ENCODE measurements at places on chromosomes 5 and 9.

GRCh38 chr5:87074934-87075541 lies 192.6 kb upstream of the RASA1 start:
- DNase-seq: no peak

DNA sequence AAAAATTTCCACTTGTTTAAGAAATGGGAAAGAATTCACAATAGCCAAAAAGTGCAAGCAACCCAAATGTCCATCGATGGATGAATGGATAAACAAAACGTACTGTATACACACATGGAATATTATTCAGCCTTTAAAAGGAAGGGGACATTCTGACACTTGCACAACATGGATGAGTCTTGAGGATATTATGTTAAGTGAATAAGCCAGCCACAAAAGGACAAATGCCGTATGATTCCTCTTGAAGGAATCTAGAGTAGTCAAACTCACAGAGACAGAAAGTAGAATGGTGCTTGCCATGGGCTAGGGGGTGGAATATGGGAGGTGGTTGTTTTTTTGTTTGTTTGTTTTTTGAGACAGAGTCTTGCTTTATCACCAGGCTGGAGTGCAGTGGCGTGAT lies 3.8 kb upstream of the ATP6V0E1 start:
- peak; percentile 54 for DNase-seq

DNA sequence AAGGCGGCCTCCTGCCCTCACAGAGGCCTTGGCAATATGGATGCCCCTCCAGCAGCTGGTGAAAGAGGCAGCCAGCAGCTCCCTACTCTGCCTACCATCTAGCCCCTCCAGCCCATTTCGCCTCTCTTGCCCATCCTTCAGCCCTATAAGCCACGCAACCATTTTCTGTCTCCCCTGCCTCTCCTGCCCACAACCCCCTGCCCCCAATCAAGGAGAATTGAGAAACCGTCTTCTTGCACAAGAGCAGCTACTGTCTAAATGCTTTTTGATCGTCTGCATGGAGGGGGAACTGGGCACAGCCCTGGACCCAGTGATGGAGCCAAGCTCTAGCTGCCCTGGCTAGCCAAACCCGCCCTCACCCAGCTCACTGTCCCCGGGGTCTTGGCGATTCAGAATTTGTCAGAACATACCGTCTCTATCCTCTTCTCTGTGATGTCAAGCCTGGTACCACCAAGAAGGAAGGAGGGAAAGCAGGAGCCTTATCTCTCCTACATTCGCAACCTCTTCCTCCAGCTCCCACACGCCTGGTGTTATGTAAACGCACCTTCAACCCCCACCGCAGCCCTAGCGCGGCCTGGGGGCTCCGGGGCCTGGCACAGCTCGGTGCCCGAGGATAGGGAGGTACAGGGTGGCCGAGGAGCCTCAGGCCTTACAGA lies 1.2 kb downstream of the SPRY4 start:
- DNase-seq: peak; percentile 32

- DNase-seq: no peak
Measured at GRCh38 chr5:84597904-84598303, 213.2 kb upstream of the EDIL3 start.

DNA sequence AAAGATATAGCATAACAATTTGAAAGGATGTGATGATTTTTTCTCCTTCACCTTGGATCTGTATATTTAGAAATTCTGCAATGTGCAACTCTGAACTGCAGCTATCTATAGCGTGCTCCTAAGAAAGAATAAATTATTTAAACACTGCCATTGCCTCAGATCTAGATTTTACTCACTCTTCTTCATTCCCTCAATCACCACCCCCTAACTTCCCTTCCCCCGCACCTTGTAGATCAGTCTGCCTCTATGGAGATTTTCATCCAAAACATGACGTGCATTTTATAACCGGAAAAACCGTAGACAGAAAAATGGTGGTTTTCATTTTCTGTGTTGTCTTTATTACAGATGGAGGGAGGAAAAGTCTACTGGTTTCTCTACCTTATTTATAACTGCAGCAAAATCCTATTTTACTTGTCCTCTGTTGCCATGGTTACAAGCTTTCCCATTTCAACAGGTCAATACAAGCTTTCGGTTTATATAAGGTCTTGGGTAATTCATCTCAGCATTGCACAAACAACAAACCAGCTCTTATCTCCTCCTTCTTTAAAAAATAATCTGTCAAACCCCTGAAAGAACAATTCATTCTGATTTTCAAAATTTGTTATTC lies 480.0 kb downstream of the TAF11L14 start:
- DNase-seq: no peak

- DNase-seq: no peak
Measured at GRCh38 chr5:174149426-174149825, 103.9 kb downstream of the NSG2 start.

GRCh38 chr9:123376218-123377071 lies 20.4 kb downstream of the CRB2 start:
- no peak for DNase-seq

DNA sequence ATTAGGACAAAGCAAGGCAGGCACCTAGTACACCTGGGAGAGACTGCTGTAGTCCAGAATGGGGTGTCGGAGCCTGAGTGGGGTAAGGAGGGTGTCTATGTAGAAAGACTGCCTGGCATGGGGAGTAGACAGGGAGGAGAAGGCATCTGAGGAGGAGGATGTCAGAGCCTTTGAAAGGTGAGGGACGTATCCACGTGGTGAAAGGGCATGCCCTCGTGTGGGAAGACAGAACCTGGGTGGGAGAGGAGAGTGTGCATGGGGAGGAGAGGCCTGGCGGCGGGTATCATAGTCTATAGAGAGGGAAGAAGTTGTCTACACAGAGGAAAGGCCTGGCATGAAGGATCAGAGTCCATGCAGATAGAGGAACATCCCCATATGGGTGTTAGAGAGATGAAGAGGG lies 91.8 kb downstream of the NDFIP1 start:
- no peak for DNase-seq

DNA sequence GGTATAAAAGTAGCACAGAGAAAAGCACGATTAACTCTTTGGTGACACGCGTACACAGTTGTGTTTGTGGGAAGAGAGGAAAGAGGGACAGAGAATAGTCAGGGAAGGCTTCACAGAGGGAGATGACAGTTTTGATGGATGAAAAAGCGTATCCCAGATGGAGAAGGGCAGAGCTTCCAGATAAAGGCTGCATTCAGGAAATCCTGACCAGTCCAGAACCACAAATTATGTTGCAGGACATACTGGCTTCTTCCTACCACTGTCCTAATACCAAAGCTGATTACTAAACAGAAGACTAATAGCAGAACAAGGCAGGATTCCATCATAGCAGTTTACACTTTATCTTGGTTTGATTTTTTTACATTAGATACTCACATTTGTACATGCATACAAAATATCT lies 34.5 kb downstream of the SLC31A2 start:
- no peak for DNase-seq

- no peak for DNase-seq
Measured at GRCh38 chr5:59584858-59585846, 308.4 kb downstream of the PDE4D start.

GRCh38 chr5:41874512-41875060 lies 4.4 kb upstream of the OXCT1 start:
- no peak for DNase-seq

- DNase-seq: no peak
Measured at GRCh38 chr5:157486221-157486681, 26.2 kb downstream of the NIPAL4 start.

GRCh38 chr9:14270358-14271092 lies 43.4 kb downstream of the NFIB start:
- peak; percentile 52 for DNase-seq

DNA sequence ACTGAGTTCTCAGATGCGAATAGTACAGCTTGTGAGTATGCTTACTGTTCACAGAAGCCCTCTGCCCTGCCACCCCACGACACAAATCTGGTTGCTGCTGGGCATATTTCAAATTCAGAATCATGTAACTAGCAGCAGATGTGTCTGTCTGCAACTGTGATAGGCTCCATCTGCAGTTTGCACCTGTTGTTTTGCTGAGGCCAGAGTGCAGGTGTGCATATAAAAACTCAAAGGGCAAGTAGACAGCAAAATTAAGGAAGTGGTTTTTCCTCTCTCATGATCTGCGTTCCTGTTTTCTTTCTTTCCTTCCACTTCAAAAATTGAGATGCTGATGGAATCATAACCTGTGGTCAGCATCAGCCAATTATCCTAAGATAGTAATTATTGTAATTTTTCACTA lies 1000.5 kb downstream of the PTPRD start:
- DNase-seq: no peak

DNA sequence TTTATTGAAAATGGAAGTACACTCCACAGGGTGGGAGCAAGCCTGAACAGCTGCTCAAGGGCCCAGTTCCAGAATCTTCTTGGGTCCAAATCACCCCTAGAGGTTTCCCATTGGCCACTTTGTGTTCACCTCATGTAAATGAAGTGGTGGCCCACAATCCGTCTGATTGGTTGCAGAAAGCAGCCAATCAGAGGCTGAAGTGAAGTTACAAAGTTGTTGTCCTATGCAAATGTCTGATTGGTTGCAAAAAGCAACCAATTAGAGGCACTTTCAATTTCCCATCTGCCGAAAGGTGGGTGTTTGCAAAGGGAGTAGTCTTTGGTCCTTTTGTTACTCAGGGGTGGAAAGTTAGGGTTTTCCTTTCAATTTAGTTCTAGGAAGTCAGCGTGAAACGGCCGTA lies 8.8 kb downstream of the TMEM171 start:
- no peak for DNase-seq

GRCh38 chr5:1523480-1523792 lies 324 bp downstream of the LPCAT1 start:
- no peak for DNase-seq

- peak; percentile 7 for DNase-seq
Measured at GRCh38 chr5:7396713-7397454, 946 bp downstream of the ADCY2 start.

- DNase-seq: peak; percentile 57
Measured at GRCh38 chr9:132069046-132069898, 10.4 kb downstream of the MED27 start.

DNA sequence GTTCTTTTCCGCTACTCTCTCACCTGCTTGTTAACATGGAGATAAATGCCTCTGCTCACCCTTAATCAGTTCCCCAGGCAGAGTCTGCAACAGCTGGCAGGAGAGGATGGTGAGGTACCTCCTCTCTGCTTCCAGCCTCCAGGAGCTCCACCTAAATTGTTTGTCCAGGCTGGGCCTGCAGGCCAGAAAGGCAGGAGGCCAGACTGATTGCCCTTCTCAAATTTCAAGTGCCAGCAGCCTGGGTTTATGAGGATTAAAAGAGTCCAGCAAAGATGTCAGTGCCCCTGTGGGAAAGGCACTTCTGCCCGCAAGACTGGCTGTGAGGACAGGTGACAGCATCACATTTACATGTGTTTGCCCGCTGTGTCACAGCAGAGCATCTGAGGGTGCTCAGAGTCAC lies 19.8 kb downstream of the CORO2A start:
- peak; percentile 12 for DNase-seq

GRCh38 chr5:96004754-96005153 lies 43.1 kb upstream of the ELL2 start:
- peak; percentile 16 for DNase-seq

- DNase-seq: no peak
Measured at GRCh38 chr5:33281431-33281843, 159.3 kb upstream of the TARS1 start.

DNA sequence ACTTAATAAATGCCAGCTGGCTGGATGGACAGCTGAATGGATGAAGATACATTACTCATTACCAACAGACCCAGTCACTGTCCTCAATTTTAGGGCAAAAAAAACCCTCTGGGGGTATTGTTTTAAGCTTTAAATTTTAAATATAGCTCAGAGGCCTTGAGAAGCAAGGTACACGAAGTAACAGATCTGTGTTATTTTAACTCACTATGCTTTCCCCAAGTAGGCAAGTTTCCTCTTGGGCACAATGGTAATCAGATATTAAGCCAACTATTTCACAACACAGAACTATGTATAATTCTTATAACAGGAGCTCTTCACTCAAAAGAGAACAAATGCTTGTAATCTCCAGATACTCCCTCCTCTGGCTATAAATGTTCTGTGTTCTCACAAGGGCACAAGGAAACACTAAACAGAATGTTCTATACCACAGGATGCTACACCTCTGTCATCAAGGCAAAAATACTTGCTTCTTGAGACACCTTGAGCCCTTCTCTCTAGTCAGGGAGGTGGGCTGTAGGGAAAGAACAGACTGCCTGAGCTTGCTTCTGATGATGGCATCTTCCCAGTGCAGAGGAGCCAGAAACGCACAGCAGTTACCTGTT lies 443.8 kb downstream of the SPOCK1 start:
- no peak for DNase-seq

- DNase-seq: peak; percentile 78
Measured at GRCh38 chr5:123785162-123786071, 273.4 kb downstream of the CSNK1G3 start.

DNA sequence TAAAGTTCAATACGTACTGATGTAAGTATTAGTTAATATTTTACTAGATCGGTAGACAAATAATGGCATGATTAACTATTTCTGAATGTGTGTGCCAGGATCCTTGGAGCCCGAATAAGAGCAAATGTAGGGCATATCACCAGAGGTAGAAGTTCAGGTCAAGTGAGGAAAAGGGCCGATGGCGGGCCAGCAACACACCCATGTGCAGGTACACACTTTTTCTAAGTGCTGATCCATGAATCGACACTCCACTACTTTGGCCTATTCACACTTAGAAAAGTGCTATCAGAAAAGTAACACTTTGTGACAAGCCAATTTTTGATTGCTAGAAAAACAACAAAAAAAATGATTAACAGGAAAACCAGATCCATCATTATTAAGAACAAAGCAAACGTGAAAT lies 150.3 kb downstream of the AUH start:
- DNase-seq: no peak

GRCh38 chr9:136206602-136207275 lies 1.8 kb upstream of the LHX3 start:
- no peak for DNase-seq

GRCh38 chr5:143488381-143488780 lies 84.9 kb upstream of the NR3C1 start:
- no peak for DNase-seq

DNA sequence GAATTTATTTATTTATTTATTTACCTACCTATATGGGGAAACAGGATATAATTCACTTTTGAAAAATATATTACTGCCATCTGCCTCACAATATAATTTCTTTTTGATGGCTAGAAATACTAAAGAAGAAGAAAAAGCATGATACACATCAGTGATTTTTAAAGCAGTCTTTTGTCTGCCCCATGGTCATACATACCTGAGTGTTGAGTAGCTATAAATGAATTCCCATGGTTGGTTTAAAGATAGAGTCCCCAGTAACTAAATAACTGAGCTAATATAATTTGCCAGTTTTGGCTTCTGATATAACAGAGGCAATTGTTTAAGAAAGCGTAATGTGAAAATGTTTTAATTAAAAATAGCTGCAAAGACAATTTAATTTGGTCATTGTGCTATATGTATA lies 447.8 kb downstream of the PDE4D start:
- DNase-seq: peak; percentile 6

DNA sequence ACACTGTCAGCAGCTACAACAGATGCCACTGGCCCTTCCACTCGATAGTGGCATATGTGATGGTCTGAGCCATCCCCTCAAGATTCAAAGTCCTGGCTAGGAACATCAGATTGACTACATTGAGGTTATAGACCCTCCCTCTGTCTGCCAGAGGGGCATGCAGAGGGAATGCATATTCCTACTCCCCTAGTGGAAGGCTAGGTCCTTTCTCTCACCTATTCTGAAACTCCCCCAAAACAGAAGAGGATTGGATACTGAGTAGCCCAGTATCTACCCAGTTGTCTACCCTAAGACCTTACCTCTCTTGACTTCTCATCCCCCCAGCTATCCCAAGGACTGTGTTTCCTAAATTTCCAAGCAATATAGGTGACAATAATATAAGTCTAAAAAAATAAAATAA lies 78.5 kb upstream of the PDE4D start:
- no peak for DNase-seq

- DNase-seq: no peak
Measured at GRCh38 chr5:159175547-159175946, 33.8 kb downstream of the RNF145 start.
